ENCODE measurements at places on chromosomes 6 and 20. TPM values are rescaled to one million over a fixed set of nuclear protein-coding genes. Genes with fewer than 3 reads are reported as not detected.

HLA-DRB1 gene
- total RNA-seq, result 142 TPM

OOEP gene
- total RNA-seq, result 0.39 TPM

OR12D1 gene
- total RNA-seq, result not detected

GRCh38 chr6:166253281-166253681 is 54.9 kb downstream of the PRR18 start:
- H3K27ac ChIP-seq, result no peak overlapping the region
- no peak for DNase-seq
- H3K4me3 ChIP-seq, result no peak overlapping the region
- no peaks in the 10 kb centered on the region for H3K27me3 ChIP-seq
- H3K36me3 ChIP-seq, result no peaks in the 10 kb centered on the region
- H3K4me1 ChIP-seq, result no peaks in the 10 kb centered on the region

DNA sequence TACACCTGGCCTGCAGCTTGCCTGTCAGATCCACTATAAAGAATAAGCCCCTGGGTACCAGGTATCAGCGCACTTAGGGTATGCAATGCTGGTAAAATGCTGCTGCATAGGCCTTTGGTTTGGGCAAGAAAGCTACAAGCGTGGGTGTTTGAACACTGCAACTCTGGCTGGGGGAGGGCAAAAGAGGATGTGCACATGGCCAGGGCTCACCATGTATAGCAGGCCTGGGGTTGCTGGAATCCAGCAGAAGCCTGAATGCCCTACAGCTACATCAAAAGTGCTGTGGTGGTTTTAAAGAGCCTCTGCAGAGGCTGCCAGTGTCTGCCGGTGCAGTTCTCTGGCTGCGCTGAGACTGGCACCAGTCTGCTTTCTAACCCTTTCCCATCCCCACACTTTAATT is 51.7 kb downstream of the UQCC1 start:
- no peak overlapping the region for H3K27ac ChIP-seq
- H3K4me3 ChIP-seq, result no peak overlapping the region
- H3K27me3 ChIP-seq, result no peaks in the 10 kb centered on the region

DNA sequence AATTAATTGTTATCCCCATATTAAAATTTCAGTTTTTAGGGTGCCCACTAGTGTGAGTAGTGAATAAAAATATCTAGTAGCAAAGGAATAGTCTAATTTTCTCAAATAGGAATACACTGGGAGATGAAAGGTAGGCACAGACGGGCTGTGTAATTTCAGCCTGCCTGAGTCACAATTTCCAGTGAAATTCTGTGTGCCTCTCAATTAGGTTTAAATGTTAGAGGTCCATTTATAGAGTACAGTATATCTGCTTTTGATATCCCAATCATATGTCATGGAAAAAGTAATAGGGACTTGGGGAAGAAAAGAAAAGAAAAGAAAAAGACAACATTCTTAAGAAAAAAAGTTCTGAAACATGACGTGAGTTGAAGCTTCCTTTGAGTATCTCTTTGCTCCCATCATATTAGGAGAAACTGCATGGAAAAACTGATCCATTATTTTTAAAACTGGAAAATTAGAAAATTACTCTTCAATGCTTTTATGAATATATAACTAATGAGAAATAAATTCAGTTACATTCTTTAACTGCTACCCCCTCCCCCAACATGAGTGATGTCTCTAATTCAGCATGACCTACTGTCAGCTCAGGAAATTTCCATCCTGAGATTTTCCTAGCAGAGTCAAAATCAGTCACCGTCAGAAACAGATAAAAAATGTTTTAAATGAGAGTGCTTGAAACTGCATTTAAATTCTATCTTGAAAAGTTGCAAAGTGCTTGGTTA is 473.8 kb upstream of the HSF2 start:
- no peaks in the 10 kb centered on the region for H3K36me3 ChIP-seq
- H3K4me3 ChIP-seq, result no peak overlapping the region
- H3K27me3 ChIP-seq, result no peaks in the 10 kb centered on the region
- peak overlapping the region; percentile 22 for H3K27ac ChIP-seq
- DNase-seq, result no peak

DNA sequence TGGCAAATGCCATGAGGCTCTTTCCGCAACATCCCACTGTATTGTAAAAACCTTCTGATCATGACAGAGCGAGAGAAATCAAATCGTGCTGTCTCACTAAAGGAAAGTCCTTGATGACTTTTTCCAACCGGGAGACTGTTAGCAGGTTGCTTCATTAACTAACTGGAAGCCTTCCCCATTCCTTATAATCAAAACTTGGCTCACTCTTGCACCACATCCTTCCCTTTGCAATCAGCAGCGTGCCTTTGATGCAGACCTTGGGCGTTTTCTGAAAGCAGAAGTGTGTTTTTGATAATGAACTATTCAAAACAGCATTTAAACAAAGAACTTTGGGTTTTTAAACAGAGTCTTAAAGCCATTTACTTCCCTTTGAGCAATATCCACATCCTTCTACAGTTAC is 96.2 kb upstream of the CNR1 start:
- no peak for DNase-seq
- H3K4me3 ChIP-seq, result no peak overlapping the region
- no peaks in the 10 kb centered on the region for H3K27me3 ChIP-seq
- no peak overlapping the region for H3K27ac ChIP-seq
- no peaks in the 10 kb centered on the region for H3K36me3 ChIP-seq

DNA sequence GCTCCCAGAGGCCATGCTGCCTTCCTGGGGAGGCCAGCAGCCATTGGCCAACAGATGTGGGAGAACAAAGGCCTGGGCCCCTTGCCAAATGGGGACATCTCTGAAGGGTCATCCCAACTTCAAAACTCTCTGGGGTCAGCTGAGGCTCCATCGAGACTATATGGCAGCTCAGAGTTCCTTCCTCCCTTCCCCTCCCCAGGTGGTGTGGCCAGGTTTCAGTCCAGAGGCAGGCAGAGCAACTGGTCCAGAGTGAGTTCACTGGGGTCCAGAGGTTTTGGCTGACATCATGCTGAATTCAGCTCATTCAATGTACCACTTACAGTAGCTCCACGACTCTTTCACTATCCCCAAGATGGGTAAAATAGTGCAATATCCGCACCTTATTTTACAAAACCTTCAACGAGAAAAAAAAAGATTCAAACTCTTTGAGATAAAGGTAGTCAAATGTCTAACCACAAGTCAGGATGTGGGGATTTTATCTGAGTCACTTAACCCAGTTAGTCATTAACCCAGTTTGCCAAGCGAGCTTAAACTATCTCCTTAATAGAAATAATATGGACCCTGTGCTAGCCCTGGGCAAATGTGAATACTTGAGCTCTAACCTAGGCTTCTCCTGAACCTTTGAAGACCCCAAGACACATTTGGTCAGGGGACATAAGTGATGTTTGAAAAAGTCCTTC is 108.4 kb upstream of the PLEKHG1 start:
- no peaks in the 10 kb centered on the region for H3K27me3 ChIP-seq
- H3K27ac ChIP-seq, result no peak overlapping the region
- no peaks in the 10 kb centered on the region for H3K36me3 ChIP-seq
- H3K4me1 ChIP-seq, result no peaks in the 10 kb centered on the region
- DNase-seq, result no peak

DNA sequence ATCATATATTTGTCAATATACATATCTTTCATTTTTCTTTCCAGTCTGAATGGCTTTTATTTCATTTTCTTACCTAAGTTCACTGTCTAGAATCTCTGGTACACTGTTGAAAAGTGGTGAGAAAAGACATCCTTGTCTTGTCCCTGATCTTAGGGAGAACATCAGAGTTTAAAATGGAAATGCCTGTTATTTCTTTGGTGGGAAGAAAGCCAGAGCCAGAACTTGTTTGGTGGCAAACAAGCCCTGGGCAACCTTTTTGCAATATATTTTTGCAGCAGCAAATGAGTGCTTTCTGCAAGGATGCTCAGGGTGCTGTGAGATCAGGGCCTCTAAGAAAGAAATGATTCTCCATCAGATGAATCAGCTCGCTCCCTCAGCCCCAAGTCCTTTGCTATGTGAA is 156.6 kb downstream of the RALGAPA2 start:
- H3K4me3 ChIP-seq, result no peak overlapping the region
- H3K27ac ChIP-seq, result no peak overlapping the region
- no peak for DNase-seq
- H3K27me3 ChIP-seq, result peaks cover 1% of the 10 kb centered on the region
- H3K36me3 ChIP-seq, result no peaks in the 10 kb centered on the region
- no peaks in the 10 kb centered on the region for H3K4me1 ChIP-seq
